Esophagus muscularis mucosa (tissue), 4 donors: ENCODE measurements at places on chromosomes 7 and 10. TPM values are rescaled to one million over a fixed set of nuclear protein-coding genes. Genes with fewer than 3 reads are reported as not detected.
A peak's percentile ranks its signal among the peaks of the same experiment; 100 is the strongest.

DNA sequence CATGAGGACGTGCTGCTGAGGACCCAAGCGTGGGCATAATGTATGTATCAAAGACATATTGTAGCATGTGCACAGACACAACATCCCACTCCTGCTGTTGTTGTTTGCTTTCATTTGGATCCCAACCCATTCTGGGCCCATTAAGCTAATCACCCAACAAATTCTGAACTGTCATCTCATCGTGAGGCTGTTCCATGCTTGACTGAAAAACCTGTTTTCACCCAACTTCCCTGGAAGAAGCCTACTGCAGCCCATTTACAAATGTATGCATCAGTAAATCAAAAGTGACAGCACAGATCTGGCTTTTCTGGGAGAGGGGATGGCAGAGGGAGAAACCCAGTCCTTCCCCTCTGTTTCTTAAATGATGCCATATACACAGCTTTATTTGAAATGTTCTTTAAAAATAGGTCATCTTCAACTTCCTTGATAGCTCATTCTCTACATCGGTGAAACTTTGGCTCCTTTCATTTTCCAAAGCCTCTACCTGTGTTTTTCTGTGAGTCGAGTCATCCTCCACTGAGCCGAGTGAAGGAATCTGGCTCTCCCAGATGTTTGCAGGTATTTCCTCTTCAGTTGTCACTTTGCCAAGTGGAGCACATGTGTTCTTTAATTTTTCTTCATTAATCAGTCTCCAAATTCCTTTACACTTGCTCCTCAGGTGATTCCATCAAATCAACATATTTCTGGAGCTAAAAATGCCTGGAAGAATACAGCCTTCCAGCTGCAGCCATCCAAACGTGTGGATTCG is 151.8 kb downstream of the CHN2 start:
- DNase-seq = no peak

DNA sequence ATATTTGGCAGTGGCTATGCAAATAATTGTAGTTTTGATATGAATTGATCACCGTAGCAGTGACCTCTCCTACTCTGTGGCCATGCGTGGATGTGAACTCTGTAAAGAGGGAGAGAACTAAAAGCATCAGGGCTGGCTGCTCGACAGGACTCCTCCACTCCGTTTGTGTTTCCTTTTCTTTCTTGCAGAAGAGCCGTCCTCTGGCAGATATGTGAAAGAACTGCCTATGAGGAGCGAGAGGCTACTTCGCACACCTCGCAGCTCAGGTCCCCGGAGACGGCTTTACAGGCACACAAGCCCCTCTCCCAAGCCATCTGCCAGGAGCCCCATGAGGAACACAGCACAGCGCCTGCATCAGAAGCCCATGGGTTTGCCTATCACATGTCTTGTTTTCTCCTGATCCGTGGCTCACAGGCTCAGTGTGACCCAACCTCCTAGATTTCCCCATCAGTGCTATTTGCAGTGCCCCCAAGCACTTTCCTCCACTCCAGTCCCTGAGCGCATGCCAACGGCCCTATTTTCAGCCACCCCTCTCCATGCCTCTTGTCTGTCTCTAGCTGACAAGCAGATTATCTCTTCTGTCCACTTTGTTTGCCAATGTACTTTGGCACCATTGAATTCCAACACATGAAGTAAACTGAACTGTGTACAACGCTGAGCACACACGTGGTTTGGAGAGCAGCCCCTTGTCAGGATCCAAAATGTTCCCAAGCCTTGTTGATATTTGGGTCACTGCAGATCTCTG is 164.3 kb upstream of the AKR1E2 start:
- DNase-seq = peak; percentile 94

MCU gene
- total RNA-seq = 14.9 TPM

DNA sequence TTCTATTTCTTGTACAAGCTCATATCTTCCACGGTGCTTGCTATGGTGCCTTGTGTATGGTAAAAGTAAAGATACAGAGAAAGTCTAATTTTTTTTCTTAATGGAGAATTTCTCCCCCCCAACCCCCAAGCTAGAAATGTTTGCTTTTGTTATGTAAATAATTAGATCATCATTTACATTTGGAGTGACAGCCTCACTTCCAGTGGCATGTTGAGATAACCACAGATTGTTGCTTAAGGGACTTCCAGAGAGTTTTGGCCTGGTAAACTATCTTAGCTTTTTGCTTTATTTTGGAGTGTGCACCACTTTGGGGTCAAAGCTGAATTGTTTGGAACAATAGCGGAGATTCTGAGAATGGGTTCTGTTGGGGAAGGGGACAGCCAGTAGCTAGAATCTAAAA is 129.7 kb downstream of the ZNF365 start:
- DNase-seq = no peak

DNA sequence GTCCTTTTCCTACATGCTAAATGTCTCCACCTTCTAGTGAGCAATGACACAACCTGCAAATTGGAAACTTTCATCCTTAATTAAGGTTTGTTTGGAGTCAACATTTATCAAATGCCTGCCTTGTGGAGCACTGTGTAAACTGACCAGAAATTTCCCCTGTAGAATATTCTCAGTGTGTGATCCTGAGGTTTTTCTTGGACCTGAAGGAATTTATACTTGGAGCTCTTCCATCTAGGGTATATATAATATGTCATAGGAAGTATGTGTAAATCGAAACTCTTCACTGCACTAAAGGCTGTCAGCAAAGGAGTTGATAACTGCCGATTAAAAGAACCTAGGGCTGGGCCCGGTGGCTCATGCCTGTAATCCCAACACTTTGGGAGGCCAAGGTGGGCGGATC is 152.4 kb downstream of the NSUN6 start:
- no peak for DNase-seq

SEPTIN7 gene
- 287 TPM for total RNA-seq

ERVW-1 gene
- not detected for total RNA-seq

DMBT1 gene
- 0.63 TPM for total RNA-seq

GRCh38 chr10:16843252-16843870 is 26.1 kb upstream of the RSU1 start:
- no peak for DNase-seq

DNA sequence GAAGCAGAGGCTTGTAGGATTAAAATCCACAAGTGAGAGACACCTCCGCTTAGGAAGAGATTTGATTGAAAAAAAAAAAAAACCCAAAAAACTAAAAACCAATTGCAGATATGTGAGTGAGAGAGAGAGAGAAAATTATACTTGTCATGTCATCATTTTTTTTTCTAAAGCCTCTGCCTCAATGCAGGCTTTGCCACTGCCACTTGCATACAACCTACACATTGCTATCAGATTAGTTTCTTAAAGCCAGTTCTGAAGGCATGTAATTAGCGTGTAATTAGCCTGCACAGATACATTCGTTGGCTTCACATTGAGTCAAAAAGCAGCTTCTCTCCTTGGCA is 86.1 kb upstream of the MTPN start:
- DNase-seq = no peak

- DNase-seq = peak; percentile 72
These were observed 35.8 kb upstream of the CDCA7L start for GRCh38 chr7:21981524-21981923.

LAMTOR4 gene
- total RNA-seq = 176 TPM

ADAM12 gene
- 0.83 TPM for total RNA-seq

- no peak for DNase-seq
These were observed 41.9 kb upstream of the KAT6B start for GRCh38 chr10:74784462-74784861.

GRCh38 chr7:149171892-149172533 is 23.3 kb upstream of the ZNF282 start:
- no peak for DNase-seq

GRCh38 chr10:69439813-69440506 is 11.3 kb upstream of the TSPAN15 start:
- no peak for DNase-seq

- no peak for DNase-seq
These were observed 83.7 kb upstream of the DUSP5 start for GRCh38 chr10:110413903-110414547.

CD36 gene
- total RNA-seq = 148 TPM

GRCh38 chr10:78298835-78299234 is 265.2 kb downstream of the RPS24 start:
- DNase-seq = no peak

DNA sequence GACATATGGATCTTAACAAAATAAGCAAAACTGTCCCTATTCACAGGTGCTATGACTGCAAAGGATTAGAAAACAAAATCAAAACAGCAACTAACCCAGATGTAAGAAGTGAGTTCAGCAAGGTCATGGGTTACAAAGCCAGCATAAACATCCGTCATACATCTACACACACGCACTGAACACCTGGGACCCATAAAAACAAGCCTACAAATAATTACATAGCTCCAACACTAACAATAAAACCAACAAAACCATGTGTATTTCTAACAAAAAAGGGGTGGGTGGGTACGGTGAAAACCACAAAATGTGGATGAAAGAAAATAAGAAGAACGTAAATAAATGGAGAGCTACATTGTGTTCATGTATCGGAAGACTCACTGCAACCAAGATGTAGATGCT is 256.8 kb downstream of the ELFN1 start:
- no peak for DNase-seq

- DNase-seq = no peak
These were observed 3.3 kb downstream of the XRCC2 start for GRCh38 chr7:152672626-152673025.

DNA sequence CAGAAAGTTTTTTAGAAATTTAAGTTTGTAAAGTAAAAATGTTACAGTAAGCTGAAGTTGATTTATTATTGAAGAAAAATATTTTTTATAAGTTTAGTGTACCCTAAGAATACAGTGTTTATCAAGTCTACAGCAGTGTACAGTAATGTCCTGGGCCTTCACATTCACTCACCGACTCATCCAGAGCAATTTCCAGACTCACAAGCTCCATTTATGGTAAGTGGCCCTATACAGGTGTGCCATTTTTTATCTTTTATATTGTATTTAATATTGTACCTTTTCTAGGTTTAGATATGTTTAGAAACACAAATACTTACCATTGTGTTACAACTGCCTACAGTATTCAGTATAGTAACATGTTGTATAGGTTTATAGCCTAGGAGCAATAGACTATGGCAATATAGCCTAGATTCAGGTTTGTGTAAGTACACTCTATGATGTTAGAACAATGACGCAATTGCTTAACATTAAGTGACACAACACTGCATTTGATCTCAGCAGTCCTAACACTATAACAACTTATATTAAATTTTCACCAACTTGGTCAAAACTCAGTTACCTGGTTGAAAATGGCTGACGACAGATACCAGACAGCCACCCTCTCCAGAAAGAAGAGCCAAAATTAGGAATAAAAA is 45.7 kb downstream of the HIBADH start:
- DNase-seq = no peak

- DNase-seq = no peak
These were observed 734 bp downstream of the ABCB4 start for GRCh38 chr7:87474533-87475358.

DNA sequence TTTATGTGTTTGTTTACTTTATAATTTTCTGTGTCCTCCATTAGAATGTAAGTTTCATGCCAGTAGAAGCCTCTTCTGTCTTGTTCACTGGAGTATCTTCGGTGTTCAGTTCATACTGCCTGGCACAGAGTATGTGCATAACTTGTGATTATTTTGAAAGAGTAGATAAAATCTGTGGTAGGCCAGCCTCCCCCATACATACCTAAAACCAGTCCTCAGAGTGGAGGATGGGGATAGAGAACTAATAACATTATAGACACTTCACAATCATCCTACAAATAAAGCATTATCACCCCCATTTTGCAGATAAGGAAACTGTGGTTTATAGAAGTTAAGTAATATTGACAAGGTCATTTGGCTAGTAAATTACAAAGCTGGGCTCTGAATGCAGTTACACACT is 28.0 kb downstream of the VIM start:
- no peak for DNase-seq

- peak; percentile 100 for DNase-seq
These were observed at the start of the genes BUD23 and DNAJC30 for GRCh38 chr7:73683056-73683787. TSS of gene BUD23 (plus strand) at chr7:73683597. CDS start at chr7:73683626, 29 bp downstream. TSS of gene DNAJC30 (minus strand) at chr7:73683453. CDS start at chr7:73683423, 30 bp downstream.

DCLRE1A gene
- total RNA-seq = 4.1 TPM

FKBP14 gene
- total RNA-seq = 7.5 TPM

GRCh38 chr7:156029460-156030007 is 217.3 kb upstream of the SHH start:
- DNase-seq = peak; percentile 87

DNA sequence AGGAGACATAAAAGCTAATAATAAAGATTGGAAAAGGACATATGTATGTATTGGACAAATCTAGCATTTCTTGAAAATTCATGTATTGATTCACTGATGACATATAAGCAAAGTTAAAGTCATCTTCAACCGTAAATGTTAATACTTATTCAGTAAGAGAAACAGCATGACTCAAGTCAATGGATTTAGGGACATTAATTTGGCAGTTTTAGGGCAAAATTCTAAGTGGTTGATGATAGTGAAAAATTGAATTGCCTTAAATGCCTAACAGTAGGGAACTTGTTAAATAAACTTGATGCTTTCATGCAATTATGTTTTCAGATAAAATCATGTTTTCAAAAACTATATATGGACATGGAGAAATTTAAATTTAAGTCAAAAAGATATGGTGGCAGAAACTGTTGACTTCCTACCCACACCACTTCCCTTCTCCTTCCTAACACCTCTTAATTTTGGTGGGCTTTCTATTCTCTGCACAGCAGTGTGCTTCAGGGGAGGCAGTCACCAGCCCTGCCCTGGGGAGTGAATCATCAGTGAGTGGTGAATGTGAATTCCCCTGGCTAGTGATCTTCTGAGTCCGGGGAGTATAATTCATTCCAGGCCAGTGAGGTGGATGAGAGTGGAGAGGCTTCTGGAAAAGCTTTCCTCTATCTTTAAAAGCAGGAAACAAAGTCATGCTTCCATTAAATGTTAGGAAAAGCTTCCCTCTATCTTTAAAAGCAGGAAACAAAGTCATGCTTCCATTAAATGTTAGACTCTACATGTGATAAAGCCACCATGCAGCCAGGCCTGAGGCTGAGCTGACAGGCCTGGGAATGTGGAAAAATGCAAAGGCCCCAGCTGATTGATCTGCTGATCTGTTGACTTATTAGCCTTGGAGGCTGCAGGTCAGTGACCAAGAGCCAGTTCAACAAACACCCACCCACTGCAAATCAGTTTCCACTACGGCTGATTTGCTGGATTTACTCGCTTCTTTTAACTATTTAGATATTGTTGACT is 25.2 kb upstream of the ITGB1 start:
- no peak for DNase-seq

DNA sequence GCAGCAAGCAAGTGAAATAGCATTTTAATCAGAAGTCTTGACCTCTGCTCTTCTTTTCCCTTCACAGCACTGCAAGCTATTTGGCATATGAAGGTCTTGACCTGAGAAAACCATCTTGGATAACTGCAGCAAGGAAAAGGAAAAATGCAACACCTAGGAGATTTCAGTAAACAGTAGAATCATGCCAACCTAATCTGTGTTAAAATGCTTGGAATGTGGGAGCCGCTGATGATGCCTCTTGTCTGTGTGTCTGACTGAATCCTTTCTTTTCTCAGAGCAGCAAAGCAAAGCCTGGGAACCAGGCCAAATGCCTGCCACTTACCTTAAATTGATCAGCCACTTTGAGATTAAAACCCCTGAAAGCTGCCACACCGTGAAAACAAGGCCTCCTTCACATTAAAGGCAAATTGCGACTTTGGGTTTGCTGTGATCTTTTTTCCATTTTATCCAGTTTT is 80.4 kb upstream of the CDK6 start:
- DNase-seq = no peak

DNA sequence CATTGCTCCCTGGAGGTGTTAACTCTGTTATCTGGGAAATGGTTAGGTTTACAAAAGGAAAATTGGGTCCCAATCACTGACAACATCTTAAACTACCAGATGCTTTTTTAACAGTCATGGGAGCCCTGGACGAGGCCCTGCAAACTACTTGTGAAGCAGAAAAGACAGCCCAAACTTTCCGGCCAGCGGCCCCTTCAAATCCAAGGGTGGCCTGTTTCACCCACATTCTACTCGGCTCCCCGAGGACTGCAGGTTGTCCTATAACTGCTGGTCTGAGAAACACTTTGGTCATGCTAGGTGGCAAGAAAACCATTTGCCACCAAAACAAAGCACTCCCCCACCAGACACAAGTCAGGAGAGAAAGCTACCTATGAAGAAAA is 2.6 kb downstream of the TUBGCP2 start:
- DNase-seq = no peak
